ENCODE measurements at places on chromosomes 11 and 22.

- peak overlapping the region; percentile 94 for H3K27ac ChIP-seq
- H3K4me1 ChIP-seq = peaks cover 32% of the 10 kb centered on the region
- H3K27me3 ChIP-seq = no peaks in the 10 kb centered on the region
- DNase-seq = no peak
Measured at GRCh38 chr11:66278363-66279091, 552 bp downstream of the CNIH2 start.

DNA sequence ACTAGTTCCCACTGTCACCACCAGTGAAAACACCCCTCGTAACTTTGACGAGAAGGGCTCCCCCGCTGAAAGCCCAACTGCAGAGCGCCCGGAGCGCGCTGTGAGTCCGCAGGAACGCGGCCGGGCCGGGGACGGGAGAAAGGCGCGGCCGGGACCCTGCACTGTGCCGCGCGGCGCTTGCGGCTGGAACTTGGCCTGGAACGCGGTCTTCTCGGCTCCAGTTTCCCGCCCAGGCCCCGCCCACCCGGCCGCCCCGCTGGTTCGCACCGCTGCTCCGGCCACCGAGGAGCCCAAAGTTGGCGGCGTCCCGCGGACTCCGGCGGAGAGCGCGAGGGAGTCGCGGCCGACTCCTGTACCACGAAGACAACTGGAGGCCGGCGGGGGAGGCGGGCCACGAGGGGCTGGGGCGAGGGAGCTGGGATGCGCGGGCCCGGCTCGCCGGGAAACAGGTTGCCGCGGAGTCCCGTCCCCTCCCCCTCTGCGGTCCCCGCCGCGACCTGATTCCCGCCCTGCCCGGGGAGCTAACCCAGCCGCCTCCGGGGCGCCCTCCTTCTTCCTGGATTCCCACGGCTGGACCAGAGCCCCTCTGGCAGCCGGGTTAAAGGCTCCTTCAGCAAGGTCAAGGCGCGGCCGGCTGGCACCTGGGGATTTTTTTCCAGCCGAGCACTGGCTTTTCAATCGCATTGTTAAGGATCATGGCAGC, 3.4 kb downstream of the TENM4 start:
- H3K36me3 ChIP-seq = peaks cover 5% of the 10 kb centered on the region
- peaks cover 9% of the 10 kb centered on the region for H3K4me1 ChIP-seq
- no peak overlapping the region for H3K27ac ChIP-seq
- no peak for DNase-seq
- peak overlapping the region; percentile 66 for H3K4me3 ChIP-seq
- peaks cover 61% of the 10 kb centered on the region for H3K27me3 ChIP-seq

DNA sequence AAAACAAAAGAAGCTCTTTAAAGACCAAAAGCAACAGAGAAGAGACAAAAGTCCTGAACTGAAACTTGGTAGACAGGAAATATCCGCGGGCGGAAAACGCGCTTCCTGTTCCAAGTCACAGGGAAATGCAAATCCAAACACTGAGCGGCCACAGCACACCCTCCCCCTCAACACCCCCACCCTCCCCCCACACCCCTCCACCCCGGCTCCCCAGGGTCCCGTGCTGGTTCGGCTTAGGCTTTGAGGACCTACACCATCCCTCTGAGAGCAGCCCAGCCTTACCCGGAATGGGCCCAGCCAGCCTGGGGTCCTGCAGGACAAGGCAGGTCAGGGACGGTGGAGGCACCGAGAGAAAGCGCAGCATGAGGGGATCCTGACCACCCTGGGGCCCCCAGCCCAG, 160.4 kb downstream of the BRD1 start:
- no peak for DNase-seq
- H3K27me3 ChIP-seq = peaks cover 30% of the 10 kb centered on the region
- H3K4me1 ChIP-seq = peaks cover 24% of the 10 kb centered on the region
- peaks cover 5% of the 10 kb centered on the region for H3K36me3 ChIP-seq

DNA sequence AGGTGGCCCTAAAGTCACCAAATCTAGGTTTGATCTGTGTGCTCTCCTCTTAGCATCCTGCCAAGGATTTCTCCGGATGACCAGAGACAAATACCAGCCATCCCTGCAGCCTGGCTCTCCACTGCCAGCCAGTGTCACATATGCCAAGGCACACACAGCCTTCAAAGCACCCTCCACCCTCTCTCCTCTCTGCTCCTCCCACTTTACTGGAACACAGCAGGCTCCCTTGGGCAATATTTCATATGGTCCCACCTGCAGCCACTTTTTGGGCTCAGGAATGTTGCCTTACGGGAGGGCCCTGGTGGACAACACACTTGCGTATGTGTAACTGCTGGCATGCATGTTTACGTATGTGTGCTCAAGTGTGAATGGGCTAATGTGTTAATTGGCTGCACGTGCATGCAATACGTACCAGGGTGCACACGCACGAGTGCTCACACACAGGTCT, 183.9 kb downstream of the CEP164 start:
- H3K36me3 ChIP-seq = no peaks in the 10 kb centered on the region
- no peak for DNase-seq
- no peak overlapping the region for H3K27ac ChIP-seq
- peaks cover 51% of the 10 kb centered on the region for H3K27me3 ChIP-seq
- H3K4me1 ChIP-seq = no peaks in the 10 kb centered on the region
- H3K4me3 ChIP-seq = no peak overlapping the region

- peaks cover 11% of the 10 kb centered on the region for H3K4me1 ChIP-seq
- no peak for DNase-seq
- no peaks in the 10 kb centered on the region for H3K36me3 ChIP-seq
- H3K27ac ChIP-seq = no peak overlapping the region
- peaks cover 86% of the 10 kb centered on the region for H3K27me3 ChIP-seq
Measured at GRCh38 chr22:33057363-33057995, 702 bp downstream of the SYN3 start.

GRCh38 chr22:48301421-48301820, 1526.3 kb downstream of the BRD1 start:
- no peak overlapping the region for H3K4me3 ChIP-seq
- peaks cover 11% of the 10 kb centered on the region for H3K27me3 ChIP-seq
- no peaks in the 10 kb centered on the region for H3K36me3 ChIP-seq

DNA sequence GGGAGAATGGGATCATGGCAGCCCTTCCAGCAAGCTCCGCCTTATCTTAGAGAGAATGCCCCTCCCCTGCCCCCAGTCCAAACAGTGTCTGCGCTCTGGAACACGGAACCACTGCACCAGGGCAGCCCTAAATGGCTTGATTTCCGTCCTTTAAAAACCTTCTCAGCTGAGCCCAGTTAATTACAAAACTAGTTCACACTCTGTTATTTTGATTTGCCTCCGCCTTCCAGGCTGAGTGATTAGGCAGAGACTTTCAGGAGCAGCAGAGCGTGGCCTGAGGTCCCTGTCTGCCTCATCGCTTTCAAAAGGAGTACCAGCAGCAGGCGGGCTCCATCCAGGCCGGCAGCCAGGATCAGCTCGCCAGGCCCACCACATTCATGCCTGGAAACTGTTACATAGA, 313.0 kb downstream of the BRD1 start:
- H3K4me1 ChIP-seq = peaks cover 6% of the 10 kb centered on the region
- DNase-seq = no peak
- no peaks in the 10 kb centered on the region for H3K27me3 ChIP-seq
- H3K36me3 ChIP-seq = peaks cover 3% of the 10 kb centered on the region
- no peak overlapping the region for H3K27ac ChIP-seq
- no peak overlapping the region for H3K4me3 ChIP-seq

DNA sequence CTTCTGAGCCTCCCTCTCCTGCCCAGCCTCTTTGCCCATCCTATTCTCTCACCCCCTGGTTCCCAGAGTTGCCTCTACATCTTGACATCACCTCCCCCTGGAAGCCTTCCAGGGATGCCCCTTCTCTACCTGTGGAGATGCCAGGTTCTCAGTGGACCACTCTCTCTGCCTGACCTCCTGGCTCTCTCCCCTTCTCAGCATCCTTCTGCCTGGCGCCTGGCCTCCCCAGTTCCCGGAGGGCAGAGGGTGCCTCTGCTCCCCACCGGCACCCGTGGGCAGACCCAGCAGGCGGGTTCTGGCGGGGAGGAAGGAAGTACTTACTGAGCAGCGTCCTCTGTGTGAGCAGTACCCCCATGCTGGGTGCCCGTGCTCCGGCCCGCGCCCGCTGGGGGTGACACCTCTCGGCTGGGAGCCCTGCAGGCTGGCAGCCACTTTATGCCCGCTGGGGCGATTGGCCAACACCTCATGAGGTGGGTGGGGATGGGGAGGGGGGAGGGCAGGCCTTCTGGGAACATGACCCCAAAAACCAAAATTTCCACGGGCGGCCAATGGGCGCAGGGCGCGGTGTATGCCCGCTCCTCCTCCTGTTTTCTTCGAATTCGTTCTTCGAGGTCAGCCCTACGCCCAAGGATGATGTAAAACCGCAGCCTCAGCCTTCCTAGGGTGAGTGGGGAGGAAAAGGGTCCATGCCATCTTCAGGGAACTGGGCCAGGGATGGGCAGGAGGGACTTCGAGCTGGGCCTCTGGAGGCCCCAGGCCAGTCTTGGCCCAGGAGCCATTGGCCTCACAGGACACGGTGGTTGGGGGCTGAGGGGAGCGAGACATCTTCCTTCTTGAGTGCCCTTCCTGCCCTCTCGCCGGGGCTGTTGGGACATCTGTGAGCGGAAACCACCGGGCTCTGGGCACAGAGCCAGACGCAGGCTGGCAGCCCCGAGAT, at the start of gene OSM:
OSM (minus strand) TSS at position 407 of the 937 bp plus-strand sequence; CDS start at position 355, 52 bp downstream.
- H3K4me1 ChIP-seq = peaks cover 49% of the 10 kb centered on the region
- peaks cover 2% of the 10 kb centered on the region for H3K36me3 ChIP-seq
- no peaks in the 10 kb centered on the region for H3K27me3 ChIP-seq

GRCh38 chr11:94876645-94877442, 96.5 kb downstream of the CWC15 start:
- no peak overlapping the region for H3K4me3 ChIP-seq
- no peaks in the 10 kb centered on the region for H3K36me3 ChIP-seq
- peaks cover 8% of the 10 kb centered on the region for H3K4me1 ChIP-seq
- DNase-seq = no peak
- H3K27me3 ChIP-seq = peaks cover 56% of the 10 kb centered on the region

GRCh38 chr11:35035894-35036408, 103.0 kb upstream of the CD44 start:
- peak overlapping the region; percentile 12 for H3K27ac ChIP-seq
- peaks cover 3% of the 10 kb centered on the region for H3K36me3 ChIP-seq
- no peak overlapping the region for H3K4me3 ChIP-seq
- H3K4me1 ChIP-seq = peaks cover 34% of the 10 kb centered on the region

GRCh38 chr22:19042285-19043120, 79.7 kb downstream of the DGCR2 start:
- no peak overlapping the region for H3K27ac ChIP-seq
- peaks cover 7% of the 10 kb centered on the region for H3K36me3 ChIP-seq
- H3K4me1 ChIP-seq = peaks cover 6% of the 10 kb centered on the region
- H3K27me3 ChIP-seq = no peaks in the 10 kb centered on the region
- no peak for DNase-seq

DNA sequence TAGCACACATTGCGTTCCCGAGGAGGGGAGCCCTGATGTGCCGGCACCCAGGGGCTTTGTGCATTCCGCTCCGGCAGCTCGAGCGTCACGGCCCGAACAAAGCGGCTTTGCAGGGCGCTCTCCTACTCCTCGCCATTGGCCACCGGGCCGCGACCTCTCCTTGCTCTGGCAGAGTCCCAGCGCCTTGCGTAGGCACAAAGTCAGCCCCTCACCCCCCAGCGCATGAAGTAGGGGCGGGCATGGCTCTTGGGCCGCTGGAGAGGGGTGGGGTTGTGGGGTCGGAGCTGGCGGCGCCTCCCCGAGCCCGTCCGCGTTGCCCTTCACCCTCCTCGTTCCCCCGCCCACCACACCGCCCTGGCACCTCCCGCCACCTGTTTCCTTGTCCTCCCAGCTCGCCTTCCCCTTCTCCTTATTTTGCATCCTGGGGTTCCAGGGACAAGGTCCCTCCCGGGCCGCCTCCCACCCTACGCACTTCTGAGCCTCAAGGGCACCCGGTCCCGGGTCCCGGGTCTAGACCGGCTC, 753 bp upstream of the PPARA start:
- peak; percentile 48 for DNase-seq
- peak overlapping the region; percentile 6 for H3K27ac ChIP-seq
- peaks cover 9% of the 10 kb centered on the region for H3K4me1 ChIP-seq
- H3K27me3 ChIP-seq = no peaks in the 10 kb centered on the region

GRCh38 chr22:42754658-42755057, 34.0 kb upstream of the A4GALT start:
- H3K4me1 ChIP-seq = no peaks in the 10 kb centered on the region
- no peaks in the 10 kb centered on the region for H3K36me3 ChIP-seq
- H3K27me3 ChIP-seq = peaks cover 18% of the 10 kb centered on the region
- DNase-seq = no peak
- H3K4me3 ChIP-seq = no peak overlapping the region

DNA sequence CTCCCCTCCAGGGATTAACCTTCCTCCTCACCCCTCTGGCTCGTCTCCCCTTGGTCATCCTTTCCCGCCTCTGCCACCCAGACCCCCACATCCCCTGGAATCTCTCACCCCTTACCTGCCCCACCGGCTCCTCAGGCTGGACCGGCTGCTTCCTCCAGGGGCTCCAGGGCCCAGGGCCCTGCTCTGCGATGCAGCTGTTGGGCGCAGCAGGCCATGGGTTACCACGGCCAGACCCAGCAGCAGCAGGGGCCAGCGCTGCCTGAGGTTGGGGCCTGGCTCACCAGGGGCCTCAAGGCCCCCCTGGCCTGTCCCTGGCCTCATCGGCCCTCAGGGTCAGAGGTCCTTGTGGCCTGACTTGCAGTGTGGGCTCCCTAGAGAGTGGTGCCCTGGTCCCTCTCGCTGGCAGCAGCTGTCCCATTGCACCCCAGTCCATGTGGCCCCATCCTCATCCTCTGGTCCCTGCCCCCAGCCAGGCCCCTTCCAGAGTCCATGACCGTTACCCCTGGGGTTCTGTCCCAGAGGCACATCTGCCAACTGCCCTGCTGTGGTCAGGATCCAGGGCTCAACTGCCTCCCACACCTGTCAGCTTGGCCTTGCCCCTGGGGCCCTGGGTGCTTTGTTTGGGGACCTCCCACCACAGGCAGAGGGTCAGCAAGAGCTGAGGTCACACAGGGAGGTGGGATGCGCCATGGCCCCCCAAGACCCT, at the start of gene IGLL1:
IGLL1 (minus strand) TSS at position 421 of the 706 bp plus-strand sequence; CDS start at position 321, 100 bp downstream.
- no peak within 1 kb of the TSS for H3K4me3 ChIP-seq
- no peak for DNase-seq
- peaks cover 56% of the 10 kb centered on the region for H3K27me3 ChIP-seq
- H3K27ac ChIP-seq = no peak within 1 kb of the TSS
- peaks cover 6% of the 10 kb centered on the region for H3K4me1 ChIP-seq

- peak overlapping the region; percentile 89 for H3K27ac ChIP-seq
- peaks cover 21% of the 10 kb centered on the region for H3K4me1 ChIP-seq
- no peak overlapping the region for H3K4me3 ChIP-seq
Measured at GRCh38 chr22:23256986-23257888, 76.9 kb downstream of the BCR start.

- no peak overlapping the region for H3K4me3 ChIP-seq
- peaks cover 21% of the 10 kb centered on the region for H3K4me1 ChIP-seq
- no peak for DNase-seq
Measured at GRCh38 chr22:41822317-41823057, 10.4 kb upstream of the SREBF2 start.

- H3K27ac ChIP-seq = peak overlapping the region; percentile 99
- H3K27me3 ChIP-seq = no peaks in the 10 kb centered on the region
- H3K36me3 ChIP-seq = peaks cover 2% of the 10 kb centered on the region
Measured at GRCh38 chr11:125626288-125626950, 1.5 kb downstream of the CHEK1 start.

DNA sequence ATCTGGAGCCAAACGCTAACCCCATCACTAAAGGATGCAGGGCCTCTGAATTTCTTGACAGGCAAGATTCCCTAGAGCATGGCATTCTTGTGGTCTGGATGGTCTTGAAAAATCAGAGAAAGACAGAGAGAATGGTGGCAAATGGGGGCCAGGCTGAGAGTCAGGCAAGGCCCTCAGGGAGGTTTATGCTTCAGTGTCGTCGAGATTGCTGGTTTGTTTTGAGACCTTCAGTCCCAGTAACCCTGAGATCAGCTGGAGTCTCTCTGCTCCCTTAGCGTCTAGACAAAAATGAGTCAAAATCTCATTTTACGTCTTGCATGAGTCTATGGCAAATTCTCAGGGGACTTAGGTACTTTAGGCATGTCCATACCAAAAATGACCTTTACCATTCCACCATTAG, 539.3 kb downstream of the SOX6 start:
- no peak overlapping the region for H3K27ac ChIP-seq
- H3K36me3 ChIP-seq = no peaks in the 10 kb centered on the region
- no peak for DNase-seq
- H3K4me3 ChIP-seq = no peak overlapping the region
